ENCODE measurements at places on chromosomes 12 and 14.
A peak's percentile ranks its signal among the peaks of the same experiment; 100 is the strongest.

- DNase-seq: no peak
These were observed 43.7 kb upstream of the BDKRB2 start for GRCh38 chr14:96160913-96161310.

GRCh38 chr12:59452746-59453145 is 143.1 kb upstream of the SLC16A7 start:
- no peak for DNase-seq

DNA sequence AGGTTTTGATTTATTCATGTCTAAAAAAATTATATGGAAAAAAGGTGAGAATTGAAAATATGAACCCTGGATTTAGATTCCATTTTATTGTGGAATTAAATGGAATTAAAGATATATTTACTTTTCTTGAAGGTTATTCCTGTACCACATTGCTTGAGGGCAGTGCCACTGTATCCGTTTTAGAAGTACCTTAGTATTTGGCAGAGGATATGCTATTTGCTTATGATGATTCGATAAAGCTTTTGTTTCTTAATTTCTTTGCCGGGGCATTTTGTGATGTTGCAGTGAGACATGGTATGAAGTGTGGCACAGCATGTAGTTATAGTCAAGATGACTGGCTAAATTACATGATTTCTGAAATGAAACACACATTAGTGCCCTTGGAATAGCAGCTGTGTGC is 7.6 kb downstream of the TMTC2 start:
- no peak for DNase-seq

DNA sequence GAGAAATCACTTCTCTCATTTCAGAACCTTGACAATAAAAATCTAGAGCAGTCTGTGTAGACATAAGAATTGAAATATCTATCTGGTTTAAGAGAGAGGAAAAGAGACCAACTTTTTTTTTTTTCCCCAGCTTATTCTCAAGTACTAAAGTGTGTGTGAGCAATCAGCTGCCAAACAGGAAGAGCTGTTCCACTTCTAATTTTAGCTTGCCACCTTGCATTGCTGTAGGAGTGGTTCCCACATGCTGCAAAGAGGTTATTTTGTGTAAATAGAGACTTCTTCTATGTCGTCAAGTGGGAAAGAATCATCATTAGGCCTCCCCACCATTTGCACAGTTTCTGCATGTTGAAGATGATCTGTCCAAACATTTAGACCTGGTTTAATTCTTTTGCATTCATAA is 142.6 kb downstream of the NPAS3 start:
- no peak for DNase-seq

DNA sequence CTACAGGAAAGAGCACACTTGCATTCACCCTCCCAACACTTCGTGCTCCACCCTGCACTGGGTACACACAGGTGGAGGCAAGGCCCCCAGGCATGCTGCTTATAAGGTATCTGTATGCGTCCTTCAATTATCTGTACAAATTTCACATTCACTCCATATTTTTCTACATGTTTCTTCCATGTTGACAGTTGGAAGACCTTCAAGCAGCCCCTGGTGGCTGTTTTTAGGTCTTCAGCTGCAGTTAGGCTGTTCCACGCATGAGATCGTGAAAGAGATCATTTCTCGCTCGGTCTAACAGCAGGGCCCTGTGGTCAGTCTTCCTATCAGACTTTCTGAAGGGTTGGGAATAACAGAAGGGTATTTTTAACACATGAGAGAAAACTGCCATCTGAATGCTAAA is 47.1 kb downstream of the PLXNC1 start:
- DNase-seq: no peak

DNA sequence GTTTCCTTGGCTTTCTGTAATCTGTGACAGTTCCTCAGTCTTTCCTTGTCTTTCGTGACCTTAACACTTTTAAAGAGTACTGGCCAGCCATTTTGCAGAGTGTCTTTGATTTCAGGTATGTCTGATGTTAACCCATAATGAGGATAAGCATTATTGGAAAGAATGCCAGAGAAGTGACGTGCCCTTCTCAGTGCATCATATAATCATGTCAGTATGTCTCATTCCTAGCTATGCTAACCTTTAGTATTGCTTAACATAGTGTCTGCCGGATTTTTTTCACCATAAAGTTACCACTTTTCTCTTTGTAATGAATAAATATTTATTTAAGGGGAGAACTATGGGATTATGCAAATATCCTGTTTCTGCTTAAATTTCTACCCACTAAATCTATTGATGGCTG is 28.5 kb downstream of the RERG start:
- no peak for DNase-seq

- DNase-seq: no peak
These were observed 1.9 kb upstream of the ATP5MC2 start for GRCh38 chr12:53677800-53678148.

DNA sequence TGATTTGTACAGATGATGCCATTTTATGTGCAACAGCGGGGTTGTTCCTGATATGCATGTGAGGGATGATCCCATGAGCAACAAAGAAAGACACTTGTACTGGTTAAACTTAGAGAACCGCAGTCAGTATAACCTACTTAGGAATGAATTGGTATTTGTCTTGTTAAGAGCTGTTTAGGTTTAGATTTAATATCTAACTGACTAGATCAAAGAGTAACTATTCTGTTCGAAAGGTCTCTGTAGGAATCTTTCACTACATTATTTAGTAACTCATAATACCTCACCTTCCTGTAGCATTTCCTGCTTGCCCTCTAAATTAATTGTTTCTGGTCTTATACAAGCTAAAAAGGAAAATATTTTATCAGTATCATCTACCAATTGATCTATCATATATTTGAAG is 350.4 kb downstream of the TRHDE start:
- no peak for DNase-seq

GRCh38 chr14:101873991-101874390 is 90.4 kb upstream of the DYNC1H1 start:
- DNase-seq: no peak

GRCh38 chr12:105280966-105281693 is 45.2 kb upstream of the APPL2 start:
- DNase-seq: no peak

DNA sequence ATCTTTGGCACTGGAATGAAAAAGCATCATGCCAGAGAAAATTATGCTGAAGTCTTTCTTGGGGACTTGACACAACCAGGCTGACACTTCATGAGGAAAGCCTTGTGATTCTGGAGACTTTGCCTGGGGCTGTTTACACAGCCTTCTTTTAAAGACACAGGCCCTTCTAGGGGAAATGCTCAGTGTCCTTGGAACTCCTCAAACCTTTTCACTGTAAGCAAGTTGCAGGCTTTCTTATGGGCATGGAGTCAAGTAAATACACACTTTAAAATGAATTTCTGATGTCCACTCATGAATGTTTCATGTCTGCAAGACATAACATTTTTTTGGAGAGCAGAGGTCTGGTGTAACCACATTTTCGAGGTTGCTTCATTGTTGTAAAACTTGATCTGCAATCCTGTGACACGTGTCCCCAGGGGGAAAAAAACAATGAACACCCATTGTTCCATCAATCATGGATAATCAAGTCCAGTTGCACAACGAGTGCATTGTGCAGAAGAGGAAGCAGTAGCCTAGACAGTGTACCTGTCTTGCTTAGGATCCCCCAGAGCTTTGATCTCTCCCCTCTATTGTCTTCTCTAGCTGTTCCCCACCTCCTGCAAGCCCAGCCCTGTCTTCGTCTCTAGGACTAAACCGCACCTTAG is 155.1 kb upstream of the PRICKLE1 start:
- DNase-seq: peak; percentile 85

DNA sequence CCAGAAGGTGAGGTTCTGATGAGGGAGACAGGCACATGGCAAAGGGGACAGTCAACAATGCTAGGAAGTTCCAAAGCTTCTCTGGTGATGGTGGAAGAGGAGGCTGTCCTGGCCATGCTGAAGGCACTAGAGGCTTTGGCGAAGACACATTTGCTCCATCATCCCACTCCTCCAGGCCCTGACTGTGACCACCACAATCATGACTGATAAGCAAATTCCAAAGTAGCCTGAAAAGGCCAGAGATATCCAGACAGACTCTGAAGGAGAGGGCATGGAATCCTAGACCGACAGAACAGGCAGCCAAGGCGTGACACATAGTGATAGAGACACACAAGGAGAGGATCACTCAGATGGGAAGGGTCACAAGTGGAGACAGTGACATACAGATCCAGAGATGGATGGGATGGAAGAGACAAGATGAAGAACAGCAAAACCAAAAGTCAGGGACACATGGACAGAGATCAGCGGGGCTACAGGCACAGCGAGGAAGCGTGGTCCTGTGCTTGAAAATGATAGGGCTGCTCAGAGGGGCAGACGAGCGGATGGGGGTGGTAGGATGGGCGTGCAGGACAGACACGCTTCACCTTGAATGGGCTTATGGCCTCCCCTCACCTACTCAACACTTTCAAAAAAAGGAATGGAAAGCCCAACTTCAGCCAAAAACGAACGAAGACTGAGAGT is 1.3 kb downstream of the ZFHX2 start:
- peak; percentile 59 for DNase-seq

GRCh38 chr12:96211988-96212387 is 17.8 kb downstream of the ELK3 start:
- no peak for DNase-seq

DNA sequence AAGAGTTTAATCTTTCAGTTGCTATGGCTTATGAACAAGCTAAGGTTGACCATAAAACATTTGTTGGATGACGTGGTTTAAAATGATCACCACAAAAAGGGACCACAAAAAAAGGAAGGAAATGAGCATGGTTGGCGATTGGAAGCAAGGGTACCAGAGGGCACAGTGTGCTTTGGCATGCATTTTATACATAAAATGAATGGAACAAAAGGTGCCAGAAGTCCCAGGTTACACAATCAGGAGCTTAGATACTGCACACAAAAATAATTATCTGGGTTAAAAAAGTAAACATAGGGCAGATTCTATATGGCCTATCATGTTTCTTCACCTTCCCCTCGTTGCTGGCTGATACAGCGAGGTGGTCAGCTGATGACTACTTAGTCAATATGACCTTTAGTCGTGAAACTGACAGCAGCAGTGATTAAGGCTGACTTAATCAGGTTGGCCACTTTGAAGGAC is 50.7 kb downstream of the ZC3H14 start:
- DNase-seq: no peak

- DNase-seq: no peak
These were observed 80.1 kb upstream of the IFNG-AS1 start for GRCh38 chr12:67909091-67909531.

GRCh38 chr12:49543914-49544815 is 5.3 kb downstream of the KCNH3 start:
- peak; percentile 41 for DNase-seq

GRCh38 chr12:23795494-23795893 is 154.0 kb downstream of the SOX5 start:
- DNase-seq: no peak

DNA sequence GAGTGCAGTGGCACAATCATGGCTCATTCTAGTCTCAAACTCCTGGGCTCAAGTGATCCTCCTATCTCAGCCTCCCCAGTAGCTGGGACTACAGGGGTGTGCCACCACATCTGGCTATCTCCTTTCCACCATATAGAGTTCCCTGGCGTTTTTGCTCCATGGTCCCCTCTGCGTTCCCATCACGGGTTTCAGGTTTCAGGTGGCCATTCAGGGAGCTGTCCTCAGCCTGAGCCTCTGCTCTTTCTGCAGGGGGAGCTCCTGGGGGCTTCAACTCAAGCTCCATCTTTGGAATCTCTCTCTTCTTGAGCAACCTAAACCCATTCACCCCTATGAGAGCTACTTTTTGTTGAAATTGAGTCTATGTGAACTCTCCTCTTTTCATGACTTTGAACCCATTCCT is 11.6 kb downstream of the SMIM41 start:
- DNase-seq: no peak

DNA sequence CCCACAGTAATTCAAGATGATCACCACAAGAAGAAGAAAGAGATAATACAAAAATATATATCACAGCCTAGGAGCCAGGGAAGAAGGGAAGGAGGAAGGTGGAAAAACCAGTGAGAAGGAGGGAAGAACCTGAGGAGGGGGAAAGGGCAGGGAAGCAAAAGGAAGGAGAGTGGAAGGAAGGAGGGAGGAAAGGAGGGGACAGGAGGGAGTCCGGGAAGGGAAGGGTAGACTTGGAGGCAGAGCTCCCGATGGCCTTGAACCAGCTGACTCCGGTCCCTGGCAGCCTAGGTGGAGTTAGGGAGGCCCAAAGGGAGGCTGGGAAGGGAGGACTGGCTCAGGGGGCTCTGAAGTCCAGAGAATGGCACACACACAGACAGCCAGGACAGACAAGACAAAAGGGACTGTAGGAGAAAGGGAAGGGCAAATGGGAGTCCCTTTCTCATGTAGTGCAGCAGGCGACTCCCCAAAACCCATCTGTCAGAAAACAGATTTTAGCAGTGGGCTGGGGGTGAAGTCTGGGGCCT is 4.7 kb upstream of the ZNF384 start:
- no peak for DNase-seq

DNA sequence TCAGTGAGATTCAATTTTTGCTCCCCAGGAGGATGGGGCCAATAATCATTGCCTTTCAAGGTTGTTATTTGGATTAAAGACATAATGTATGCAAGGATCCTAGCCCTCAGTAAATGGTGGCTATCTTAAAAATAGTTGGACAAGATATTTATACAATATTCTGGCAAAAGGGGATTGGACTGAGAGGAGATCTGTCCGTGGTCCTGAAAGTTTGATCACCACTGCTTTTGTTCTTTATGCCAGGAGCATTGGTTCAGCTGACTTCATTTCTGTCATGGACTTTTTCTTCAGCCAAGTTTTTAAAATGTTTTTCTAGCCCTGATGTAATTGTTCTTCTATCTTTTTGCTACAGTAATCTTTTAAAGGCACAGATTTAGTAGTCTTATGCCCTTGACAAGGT is 70.2 kb upstream of the TCL1A start:
- DNase-seq: peak; percentile 51

DNA sequence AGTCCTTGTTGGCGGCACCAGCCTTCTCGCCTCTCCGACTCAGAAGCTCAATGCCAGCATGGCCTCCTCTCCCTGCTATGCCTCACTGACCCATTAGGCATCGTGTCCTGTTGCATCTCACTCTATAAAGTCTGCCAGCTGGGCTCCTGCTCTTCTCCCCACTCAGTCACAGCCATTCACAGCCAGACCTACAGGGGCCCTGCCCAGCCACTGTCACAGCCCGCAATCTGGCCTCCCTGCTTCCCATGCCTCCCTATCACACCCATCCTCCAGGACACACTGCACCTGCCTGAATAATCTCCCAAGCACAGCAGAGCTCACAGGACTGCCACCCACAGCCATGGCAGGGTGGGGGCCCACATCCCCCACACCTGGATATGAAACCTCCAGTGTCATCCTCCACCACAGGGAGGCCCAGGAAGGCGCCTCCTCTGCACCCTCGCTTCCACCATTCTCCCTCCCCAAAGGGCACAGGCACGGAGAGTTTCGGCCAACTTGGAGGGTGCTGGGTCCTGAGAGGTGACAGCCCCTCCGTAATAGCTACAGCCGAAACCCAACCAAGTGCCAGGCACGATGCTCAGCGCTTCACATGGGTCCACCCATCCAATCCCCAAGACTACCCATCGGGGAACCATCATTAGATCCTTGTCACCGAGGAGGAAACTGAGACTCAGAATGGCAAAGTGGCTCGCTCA is 370.3 kb downstream of the BCL11B start:
- no peak for DNase-seq

DNA sequence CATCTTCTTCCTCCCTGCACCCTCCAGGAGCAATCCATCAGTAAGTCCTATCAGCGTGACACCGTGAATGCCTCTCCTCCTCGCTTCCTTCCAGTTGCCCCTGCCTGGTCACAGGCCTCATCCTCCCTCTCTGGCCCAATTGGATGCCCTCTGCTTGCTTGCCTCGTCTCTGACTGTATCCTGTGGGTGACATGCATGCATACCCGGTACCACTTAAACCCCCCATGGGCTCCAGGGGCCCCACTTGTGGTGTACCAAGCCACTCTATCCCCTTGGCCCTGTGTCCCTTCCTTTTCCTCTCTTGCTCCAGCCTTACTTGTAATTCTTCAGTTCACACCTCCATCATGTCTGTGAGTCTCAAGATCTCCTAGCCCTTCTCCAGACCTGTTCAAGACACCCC is 106.0 kb upstream of the RTL1 start:
- no peak for DNase-seq

All from mesendoderm (in vitro differentiated cells).